Naive thymus-derived CD8-positive, alpha-beta T cell (primary cell): ENCODE measurements at places on chromosomes 4 and X. TPM values are rescaled to one million over a fixed set of nuclear protein-coding genes. Genes with fewer than 3 reads are reported as not detected.

PNMA5 gene
- total RNA-seq: not detected

OPHN1 gene
- not detected for total RNA-seq

DNA sequence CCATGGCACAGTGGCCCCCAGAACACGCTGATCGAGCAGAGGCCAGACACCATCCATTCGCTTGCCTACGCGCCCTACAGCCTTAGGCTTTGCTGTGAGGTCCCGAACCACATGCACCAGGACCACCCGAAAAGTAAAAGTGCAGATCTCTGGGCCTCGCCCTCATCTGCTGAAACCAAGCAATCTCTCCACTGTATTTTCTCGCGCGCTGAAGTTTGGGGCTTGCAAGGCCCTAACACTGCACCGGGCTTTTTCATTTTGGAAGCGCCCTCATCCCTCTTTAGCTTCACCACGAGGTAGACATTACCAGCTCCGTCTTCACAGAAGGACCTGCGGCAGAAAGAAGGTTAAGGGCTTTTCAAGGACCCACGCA lies 21.2 kb downstream of the NKX3-2 start:
- no peak for DNase-seq
- peaks cover 70% of the 10 kb centered on the region for H3K27me3 ChIP-seq
- H3K4me1 ChIP-seq: peaks cover 24% of the 10 kb centered on the region

GRCh38 chrX:108671526-108671925 lies 64.8 kb downstream of the IRS4 start:
- H3K27ac ChIP-seq: no peak overlapping the region
- no peaks in the 10 kb centered on the region for H3K36me3 ChIP-seq
- no peaks in the 10 kb centered on the region for H3K4me1 ChIP-seq
- no peak for DNase-seq
- H3K27me3 ChIP-seq: no peaks in the 10 kb centered on the region

- no peak for DNase-seq
- H3K27ac ChIP-seq: no peak overlapping the region
- no peaks in the 10 kb centered on the region for H3K36me3 ChIP-seq
- H3K27me3 ChIP-seq: no peaks in the 10 kb centered on the region
- H3K4me3 ChIP-seq: no peak overlapping the region
These were observed 1317.7 kb downstream of the FSTL5 start for GRCh38 chr4:160846121-160846520.

DNA sequence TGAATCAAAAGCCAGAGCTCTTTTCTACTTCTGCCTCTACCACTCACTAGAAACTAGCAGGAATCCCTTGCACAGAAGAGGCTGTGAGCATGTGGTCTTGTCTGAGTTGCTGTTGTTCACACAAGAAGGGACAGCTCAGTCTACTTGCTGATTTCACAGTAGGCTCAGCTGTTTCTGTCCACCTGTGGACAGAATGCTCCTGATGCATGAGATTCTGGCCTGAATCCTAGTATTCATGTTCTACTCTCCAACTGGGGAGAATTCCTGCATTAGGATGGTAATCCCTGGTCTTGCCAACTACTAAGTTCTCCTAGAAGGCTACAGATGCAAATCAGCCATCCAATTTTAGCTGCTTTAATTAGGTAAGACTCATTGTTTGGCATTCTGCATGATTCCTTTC lies 112.8 kb downstream of the PPA2 start:
- no peak overlapping the region for H3K27ac ChIP-seq
- peaks cover 33% of the 10 kb centered on the region for H3K36me3 ChIP-seq
- no peaks in the 10 kb centered on the region for H3K27me3 ChIP-seq
- H3K4me1 ChIP-seq: no peaks in the 10 kb centered on the region
- no peak overlapping the region for H3K4me3 ChIP-seq

DNA sequence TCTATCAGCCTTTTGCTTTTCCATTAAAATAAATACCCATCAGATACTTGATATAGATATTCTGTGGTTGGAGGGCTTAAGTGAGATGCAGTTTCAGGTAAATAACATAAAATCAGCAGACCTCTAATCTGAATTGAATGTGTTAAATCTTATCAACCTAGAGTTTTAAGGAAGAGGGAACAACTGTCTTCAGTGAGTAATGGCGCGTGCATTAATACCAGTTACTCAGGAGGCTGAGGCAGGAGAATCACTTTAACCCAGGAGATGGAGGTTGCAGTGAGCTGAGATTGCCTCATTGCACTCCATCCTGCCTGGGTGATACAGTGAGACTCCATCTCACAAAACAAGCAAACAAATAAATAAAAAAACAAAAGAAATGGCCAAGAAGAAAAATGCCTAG lies 54.3 kb downstream of the FAT4 start:
- H3K27me3 ChIP-seq: no peaks in the 10 kb centered on the region
- H3K27ac ChIP-seq: no peak overlapping the region
- no peaks in the 10 kb centered on the region for H3K36me3 ChIP-seq
- no peak for DNase-seq
- no peaks in the 10 kb centered on the region for H3K4me1 ChIP-seq
- no peak overlapping the region for H3K4me3 ChIP-seq
